ENCODE measurements at places on chromosomes 3 and 15.
A peak's percentile ranks its signal among the peaks of the same experiment; 100 is the strongest.

DNA sequence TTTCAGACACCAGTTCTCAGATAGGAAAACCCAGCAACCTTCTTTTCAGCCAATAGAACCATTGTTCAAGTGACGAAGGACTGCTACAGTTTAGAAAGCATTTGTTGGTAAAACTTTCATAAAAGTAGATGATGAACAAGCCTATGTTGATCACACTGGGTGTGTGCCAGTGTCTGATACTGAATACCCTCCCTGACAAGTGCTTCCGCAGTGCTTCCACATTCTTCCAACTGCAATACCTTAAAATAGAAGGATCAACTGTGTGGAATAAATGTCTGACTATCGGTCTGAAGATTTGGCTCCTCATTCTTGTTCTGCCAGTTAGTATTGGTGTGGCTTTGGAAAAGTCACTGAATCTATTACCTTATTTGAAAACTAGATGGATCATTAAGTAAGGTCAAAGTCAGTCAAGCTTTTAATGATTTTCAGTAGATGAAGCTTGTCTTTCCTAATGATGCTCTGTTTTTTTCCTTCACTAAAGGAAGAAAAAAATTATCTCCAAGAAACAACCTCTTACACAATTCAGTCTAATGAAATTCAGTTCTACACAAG, 479.4 kb upstream of the CBLB start:
- no peak for DNase-seq

GRCh38 chr3:118088696-118089095, 946.0 kb downstream of the IGSF11 start:
- no peak for DNase-seq

DNA sequence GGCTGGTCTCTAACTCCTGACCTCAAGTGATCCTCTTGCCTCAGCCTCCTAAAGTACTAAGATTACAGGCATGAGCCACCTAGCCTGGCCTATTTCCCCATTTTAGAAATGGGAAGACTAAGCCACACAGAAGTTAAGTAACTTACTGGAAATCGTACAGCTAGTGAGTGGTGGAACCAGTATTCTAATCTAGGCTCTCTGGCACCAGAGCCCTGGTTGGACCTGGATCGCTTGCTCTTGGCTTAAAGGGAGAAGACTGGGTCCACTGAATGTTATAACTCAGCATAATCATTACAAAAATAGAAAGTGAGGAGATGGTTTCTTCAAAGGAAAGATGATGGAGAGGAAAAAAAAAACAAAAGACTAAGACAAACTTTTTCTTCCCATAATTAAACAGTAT, 37.4 kb upstream of the CNTN3 start:
- DNase-seq, result no peak

DNA sequence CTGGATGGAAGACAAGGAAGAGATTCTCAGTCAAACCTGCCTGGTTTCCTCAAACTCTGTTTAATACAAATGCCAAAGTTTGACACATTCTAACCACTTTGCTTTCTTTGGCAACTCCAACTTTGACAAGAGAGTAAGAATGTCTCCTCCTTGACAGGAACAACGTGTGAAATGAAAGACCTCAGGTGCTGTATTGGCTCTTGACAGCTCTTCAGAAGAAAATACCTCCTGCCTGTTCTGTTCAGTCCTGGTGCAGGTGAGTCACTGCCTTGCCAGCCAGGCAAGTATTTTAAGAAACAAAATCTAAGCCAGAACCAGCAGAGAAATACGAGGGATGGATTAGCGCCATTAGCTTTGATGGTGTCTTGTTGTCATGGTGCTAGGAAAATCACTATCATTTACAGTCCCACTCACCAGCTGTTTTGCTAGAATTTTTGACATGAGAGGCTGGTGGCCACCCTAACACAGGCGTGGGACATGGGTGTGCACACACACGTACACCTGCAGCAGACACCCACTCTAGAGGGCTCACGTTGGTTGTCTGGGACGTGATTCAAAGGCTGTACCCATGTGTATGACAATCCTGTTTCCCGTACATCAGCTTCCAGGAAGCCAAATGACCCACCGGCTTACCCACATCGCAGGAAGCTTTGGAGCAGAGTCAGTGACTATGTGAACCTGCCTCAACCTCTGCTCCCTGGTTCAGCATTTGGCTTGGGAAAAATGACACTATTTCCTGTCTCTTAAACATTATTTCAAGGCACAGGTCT, 60.4 kb downstream of the CCNL1 start:
- no peak for DNase-seq

GRCh38 chr15:40618023-40618422, 24.0 kb downstream of the KNL1 start:
- no peak for DNase-seq

GRCh38 chr3:142105991-142106390, 43.4 kb downstream of the TFDP2 start:
- no peak for DNase-seq

DNA sequence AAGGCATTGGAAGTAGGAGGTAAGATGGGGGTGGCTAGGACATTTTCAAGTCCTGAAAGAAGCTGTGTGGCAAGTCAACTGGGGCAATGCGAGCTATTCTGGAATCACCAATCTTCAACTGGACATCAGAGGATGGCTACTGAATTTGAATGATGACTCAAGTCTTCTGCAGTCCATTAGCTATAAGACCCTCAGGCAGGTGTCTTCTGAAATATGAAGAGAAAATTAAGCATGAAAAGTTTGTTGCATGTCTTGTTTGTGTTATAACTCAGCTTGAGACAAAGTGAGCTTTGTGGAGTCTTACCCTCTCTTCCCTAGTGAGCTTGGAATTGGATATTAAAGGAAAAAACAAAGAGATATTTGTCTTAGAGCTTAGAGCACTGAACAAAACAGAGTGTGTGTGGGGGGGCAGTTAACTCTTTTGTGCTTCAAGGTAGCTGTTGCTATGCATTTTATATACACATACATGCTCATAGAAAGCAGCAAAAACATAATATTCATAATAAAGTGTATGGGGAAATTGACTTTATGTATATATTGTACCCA, 979.1 kb downstream of the MCTP2 start:
- no peak for DNase-seq

DNA sequence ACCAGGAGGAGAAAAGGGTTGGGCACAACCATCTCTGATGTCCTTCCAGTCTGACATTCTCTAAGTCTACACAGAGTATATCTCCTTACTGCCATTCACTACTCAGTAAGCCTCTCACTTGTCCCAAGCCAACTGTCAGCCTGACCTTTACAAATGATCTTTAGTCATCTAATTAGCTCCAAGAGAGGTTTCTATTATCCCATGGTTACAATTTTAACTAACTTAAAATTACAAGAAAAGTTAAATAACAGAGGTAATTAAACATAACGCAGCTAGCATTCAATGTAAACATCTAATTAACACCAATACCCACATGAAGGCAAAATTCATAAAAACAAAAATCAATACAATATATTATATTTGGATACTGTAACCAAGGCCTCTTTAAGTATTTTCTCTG, 126.9 kb downstream of the LSAMP start:
- no peak for DNase-seq

DNA sequence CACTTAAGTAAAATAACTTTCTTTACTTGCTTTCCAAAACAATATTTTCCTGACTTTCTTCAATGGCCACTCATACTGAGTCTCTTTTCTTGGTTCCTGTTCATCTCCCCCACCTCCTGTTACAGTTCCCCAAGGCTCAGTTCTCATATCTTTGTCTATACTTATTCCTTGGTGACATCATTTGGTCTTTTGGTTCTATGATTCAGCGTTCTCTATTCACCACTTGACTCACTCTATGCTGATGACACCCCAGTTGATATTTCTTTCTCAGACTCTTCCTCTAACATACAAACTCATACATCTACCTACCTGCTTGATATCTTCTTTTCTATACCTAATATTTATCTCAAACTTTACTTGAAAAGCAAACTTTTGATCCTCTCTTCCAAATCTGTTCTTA, 85.0 kb upstream of the P3H2 start:
- peak; percentile 77 for DNase-seq

All from fibroblast of skin of scalp (primary cell).